ENCODE measurements at places on chromosomes 1 and 21.

GRCh38 chr1:72394457-72394856 is 112.1 kb upstream of the NEGR1 start:
- no peak for DNase-seq
- H3K4me1 ChIP-seq: no peaks in the 10 kb centered on the region
- H3K27me3 ChIP-seq: no peaks in the 10 kb centered on the region
- no peaks in the 10 kb centered on the region for H3K36me3 ChIP-seq
- H3K27ac ChIP-seq: no peak overlapping the region
- no peak overlapping the region for H3K4me3 ChIP-seq

DNA sequence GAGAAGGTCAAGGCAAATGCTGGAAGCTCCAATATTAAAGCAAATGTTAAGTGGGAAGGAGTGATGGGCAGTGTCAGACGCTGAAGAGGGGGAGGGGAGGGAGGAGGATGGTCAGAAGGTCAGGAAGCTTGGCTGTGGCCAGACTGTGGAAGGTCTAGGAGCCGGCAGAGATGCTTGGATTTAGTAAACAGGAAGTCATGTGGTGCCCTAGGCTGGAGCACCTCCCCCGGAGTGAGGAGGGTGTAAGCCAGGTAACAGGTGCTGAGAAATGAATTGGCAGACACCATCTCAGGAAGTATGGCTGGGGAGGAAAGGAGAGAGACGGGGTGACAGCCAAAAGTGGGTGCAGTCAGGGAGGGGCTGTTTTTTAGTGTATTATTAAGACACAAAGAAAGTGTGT is 17.7 kb downstream of the CSMD2 start:
- H3K27ac ChIP-seq: no peak overlapping the region
- H3K4me1 ChIP-seq: no peaks in the 10 kb centered on the region
- H3K4me3 ChIP-seq: no peak overlapping the region

GRCh38 chr1:53420341-53420740 is 38.9 kb upstream of the DMRTB1 start:
- no peak overlapping the region for H3K27ac ChIP-seq
- H3K36me3 ChIP-seq: no peaks in the 10 kb centered on the region
- peaks cover 16% of the 10 kb centered on the region for H3K27me3 ChIP-seq

GRCh38 chr1:54928327-54928726 is 41.3 kb upstream of the DHCR24 start:
- peak overlapping the region; percentile 27 for H3K27ac ChIP-seq
- no peak overlapping the region for H3K4me3 ChIP-seq
- H3K27me3 ChIP-seq: no peaks in the 10 kb centered on the region
- no peaks in the 10 kb centered on the region for H3K36me3 ChIP-seq
- H3K4me1 ChIP-seq: peaks cover 12% of the 10 kb centered on the region

DNA sequence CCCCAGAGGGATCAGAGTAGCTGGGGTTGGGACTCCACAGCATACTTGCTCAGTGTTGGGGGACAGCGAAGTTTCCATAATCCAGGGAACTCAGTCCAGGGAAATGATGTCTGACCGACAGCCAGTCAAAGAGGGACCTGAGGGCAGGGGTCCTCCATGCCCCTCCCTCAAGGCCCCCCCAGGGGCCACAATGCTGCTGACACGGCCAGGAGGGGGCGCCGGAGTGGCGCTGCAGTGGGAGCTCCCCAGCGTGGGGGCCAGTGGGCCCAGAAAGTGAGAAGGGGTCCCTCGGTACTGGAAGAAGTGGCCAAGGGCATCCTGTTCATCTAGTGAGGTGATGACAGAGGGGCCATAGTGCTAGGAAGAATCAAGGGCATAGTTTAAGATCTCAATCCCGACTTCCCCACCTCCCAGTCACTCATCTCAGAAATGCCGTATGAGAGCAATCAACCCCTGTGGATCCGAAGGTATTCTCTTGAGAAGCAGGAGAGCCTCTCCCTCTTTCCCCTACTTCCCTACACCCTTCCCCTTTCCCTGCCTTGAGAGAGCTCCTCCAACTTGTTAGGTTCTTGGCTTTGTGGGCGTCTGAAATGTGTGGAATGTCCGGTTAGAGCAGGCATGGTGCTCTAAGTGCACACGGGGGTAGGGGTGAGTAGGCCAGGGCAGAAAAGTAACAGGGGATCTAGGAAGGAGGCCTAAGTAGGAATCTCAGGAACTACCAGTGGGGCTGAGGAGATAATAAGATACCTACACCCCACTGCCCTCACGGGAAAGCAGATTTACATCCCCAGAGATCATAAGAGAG is 4.1 kb downstream of the NUDT17 start:
- H3K4me1 ChIP-seq: peaks cover 5% of the 10 kb centered on the region
- DNase-seq: no peak
- no peak overlapping the region for H3K4me3 ChIP-seq
- H3K27ac ChIP-seq: no peak overlapping the region
- H3K27me3 ChIP-seq: no peaks in the 10 kb centered on the region
- no peaks in the 10 kb centered on the region for H3K36me3 ChIP-seq

- DNase-seq: no peak
- H3K4me3 ChIP-seq: no peak overlapping the region
- H3K27ac ChIP-seq: peak overlapping the region; percentile 8
- peaks cover 28% of the 10 kb centered on the region for H3K4me1 ChIP-seq
- no peaks in the 10 kb centered on the region for H3K36me3 ChIP-seq
- H3K27me3 ChIP-seq: peaks cover 15% of the 10 kb centered on the region
Observed at GRCh38 chr1:209672705-209673630, 2.2 kb upstream of the G0S2 start.

DNA sequence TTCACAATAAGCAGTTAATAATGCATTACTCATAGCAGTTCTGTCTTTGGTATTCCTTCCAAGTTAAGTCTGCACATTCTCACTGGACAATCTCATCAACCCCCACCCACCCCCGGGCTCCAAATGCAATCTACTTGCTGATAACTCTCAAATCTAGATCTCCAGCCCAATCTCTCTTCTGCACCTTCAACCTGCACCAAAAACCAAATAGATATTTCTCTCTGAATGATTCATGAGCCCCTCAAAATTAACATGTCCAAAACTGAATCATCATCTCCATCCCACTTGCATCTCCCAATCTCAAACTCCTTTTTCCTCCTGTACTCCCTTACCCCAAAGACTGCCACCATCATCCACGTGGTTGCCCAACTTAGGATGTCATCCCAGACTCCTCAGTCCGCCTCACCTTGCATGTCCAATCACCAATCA is 2.7 kb downstream of the DOCK7 start:
- DNase-seq: no peak
- no peak overlapping the region for H3K4me3 ChIP-seq
- peaks cover 30% of the 10 kb centered on the region for H3K4me1 ChIP-seq
- no peaks in the 10 kb centered on the region for H3K36me3 ChIP-seq
- H3K27me3 ChIP-seq: no peaks in the 10 kb centered on the region

- H3K27me3 ChIP-seq: peaks cover 20% of the 10 kb centered on the region
- no peak for DNase-seq
- no peak overlapping the region for H3K4me3 ChIP-seq
- H3K27ac ChIP-seq: no peak overlapping the region
Observed at GRCh38 chr1:20319456-20320220, 29.0 kb downstream of the VWA5B1 start.

- H3K4me1 ChIP-seq: no peaks in the 10 kb centered on the region
- H3K27ac ChIP-seq: no peak overlapping the region
- no peaks in the 10 kb centered on the region for H3K27me3 ChIP-seq
Observed at GRCh38 chr1:111943846-111944749, 45.4 kb downstream of the KCND3 start.

DNA sequence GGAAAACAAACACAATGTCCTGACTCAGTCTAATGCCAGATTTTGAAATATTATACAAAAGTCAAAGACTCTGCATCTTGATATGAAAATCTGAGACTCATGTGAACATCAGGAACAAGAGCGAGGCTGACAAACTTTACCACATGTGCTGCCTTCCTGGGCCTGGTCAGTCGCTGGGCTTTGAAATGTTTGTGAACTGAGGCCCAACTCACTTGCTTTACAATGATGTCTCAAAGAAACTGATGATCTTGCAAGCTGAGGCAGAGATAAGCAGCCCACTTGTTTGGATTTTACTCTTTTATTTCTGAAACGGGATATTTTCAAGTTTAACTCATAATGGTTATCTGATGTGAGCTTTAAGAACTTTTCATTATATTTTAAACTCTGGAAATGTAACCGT is 2.1 kb downstream of the BCAR3 start:
- no peak overlapping the region for H3K4me3 ChIP-seq
- no peaks in the 10 kb centered on the region for H3K27me3 ChIP-seq
- H3K4me1 ChIP-seq: peaks cover 23% of the 10 kb centered on the region
- H3K27ac ChIP-seq: peak overlapping the region; percentile 92

DNA sequence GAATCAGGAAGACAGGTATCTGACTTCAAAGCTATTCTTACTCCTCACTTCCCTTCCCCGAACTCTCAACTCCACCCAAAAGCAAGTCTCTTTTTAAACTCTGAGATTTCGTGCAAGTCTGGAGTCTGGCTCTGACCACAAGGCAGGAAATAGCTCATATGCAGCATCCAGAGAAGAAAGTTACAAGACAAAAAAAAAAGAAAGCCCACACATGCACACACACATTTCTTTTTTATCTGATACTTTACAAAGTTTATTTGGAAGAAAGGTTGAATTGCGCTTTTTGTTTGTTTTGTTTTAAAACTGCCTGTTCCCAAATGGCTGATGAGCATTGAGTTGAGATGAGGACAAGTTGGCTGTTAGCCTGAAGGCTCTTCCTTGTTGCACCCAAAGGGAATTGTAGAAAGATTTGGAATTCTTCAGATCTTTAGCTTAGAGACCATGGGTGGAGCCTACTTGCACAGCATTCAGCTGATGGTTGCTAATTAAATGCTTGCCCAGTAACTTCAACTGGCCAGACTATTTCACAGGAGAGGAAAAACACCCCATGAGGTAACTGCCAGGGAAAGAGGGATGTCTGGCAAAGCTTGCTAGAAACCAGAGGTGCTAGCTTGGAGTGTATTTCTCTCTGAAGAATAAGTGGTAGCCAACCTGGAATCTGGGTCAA is 490.3 kb downstream of the TTLL7 start:
- H3K27me3 ChIP-seq: no peaks in the 10 kb centered on the region
- peak; percentile 18 for DNase-seq
- H3K4me1 ChIP-seq: peaks cover 33% of the 10 kb centered on the region
- no peaks in the 10 kb centered on the region for H3K36me3 ChIP-seq
- no peak overlapping the region for H3K4me3 ChIP-seq

GRCh38 chr1:151513626-151514121 is 2.5 kb downstream of the CGN start:
- peaks cover 21% of the 10 kb centered on the region for H3K4me1 ChIP-seq
- H3K36me3 ChIP-seq: no peaks in the 10 kb centered on the region
- H3K27ac ChIP-seq: peak overlapping the region; percentile 98

GRCh38 chr1:228314658-228315483 is 91.8 kb downstream of the TRIM11 start:
- no peak for DNase-seq
- H3K4me3 ChIP-seq: no peak overlapping the region
- no peaks in the 10 kb centered on the region for H3K36me3 ChIP-seq
- no peak overlapping the region for H3K27ac ChIP-seq
- H3K27me3 ChIP-seq: no peaks in the 10 kb centered on the region

DNA sequence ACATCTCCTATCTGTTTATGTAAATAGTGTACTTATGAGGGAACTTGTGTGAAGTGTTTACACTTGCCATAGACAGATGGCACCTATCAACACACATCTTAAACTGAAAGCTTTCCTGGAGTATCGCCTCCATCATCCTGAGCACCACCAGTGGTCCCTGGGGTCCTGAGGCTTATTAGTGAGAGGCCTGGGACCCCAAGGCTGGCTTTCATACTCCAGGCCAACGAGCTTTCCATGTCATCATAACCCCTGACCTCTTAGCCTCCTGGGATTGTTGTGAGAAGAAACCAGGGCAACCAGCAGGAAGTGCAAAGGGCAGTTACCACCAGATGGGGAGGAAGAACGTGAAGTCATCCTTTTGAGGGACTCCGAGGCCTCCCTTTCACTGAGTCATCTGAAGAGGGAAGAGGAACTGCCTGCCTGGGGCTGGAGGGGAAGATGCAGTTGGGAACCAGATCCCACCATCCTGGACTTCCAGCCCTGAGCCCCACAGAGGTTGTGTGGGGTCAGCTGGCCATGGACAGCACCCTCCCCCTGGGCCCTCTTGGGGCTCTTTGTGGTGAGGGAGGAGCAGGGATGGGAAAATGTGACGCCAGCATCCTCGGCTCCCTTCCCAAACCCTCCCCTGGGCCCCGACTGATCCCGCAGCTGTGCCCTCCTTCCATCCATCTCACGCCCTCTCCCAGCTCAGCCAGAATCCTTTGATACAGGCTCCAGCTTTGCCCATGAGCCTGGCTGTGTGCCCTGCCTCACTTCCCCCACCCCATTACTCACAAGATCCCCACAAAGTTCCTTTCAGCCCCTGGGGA is 5.8 kb downstream of the INKA2 start:
- H3K36me3 ChIP-seq: no peaks in the 10 kb centered on the region
- H3K4me3 ChIP-seq: no peak overlapping the region
- peak overlapping the region; percentile 60 for H3K27ac ChIP-seq
- H3K4me1 ChIP-seq: peaks cover 22% of the 10 kb centered on the region

GRCh38 chr1:2847086-2847985 is 45.8 kb upstream of the TTC34 start:
- no peaks in the 10 kb centered on the region for H3K4me1 ChIP-seq
- no peaks in the 10 kb centered on the region for H3K36me3 ChIP-seq
- DNase-seq: no peak
- no peaks in the 10 kb centered on the region for H3K27me3 ChIP-seq

DNA sequence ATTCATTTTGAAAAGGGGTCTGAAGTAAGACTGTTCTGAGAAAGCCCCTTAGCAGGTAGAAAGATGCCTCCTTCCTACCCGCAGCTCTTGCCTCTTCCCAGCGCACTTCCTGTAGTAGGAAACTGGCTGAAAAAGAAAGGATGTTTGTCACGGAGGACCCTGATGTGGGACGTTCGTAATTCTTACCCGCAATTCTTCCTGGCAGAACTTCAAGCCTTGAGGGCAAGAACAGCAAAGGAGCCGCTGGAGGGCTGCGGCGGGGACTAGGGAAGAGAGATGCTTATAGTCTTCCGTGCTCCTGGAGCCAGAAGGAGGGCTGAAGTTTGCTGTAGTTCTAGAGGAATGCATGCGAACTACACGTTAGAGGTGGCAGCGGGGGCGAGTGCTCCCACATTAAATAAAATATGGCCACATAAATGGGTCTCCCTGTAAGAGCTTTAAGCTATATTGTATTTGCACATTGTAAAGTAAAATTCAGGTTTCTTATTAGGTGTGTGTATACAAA is 6.3 kb downstream of the C1orf53 start:
- no peak overlapping the region for H3K4me3 ChIP-seq
- no peak for DNase-seq
- peaks cover 14% of the 10 kb centered on the region for H3K4me1 ChIP-seq
- H3K27me3 ChIP-seq: peaks cover 100% of the 10 kb centered on the region
- no peak overlapping the region for H3K27ac ChIP-seq

DNA sequence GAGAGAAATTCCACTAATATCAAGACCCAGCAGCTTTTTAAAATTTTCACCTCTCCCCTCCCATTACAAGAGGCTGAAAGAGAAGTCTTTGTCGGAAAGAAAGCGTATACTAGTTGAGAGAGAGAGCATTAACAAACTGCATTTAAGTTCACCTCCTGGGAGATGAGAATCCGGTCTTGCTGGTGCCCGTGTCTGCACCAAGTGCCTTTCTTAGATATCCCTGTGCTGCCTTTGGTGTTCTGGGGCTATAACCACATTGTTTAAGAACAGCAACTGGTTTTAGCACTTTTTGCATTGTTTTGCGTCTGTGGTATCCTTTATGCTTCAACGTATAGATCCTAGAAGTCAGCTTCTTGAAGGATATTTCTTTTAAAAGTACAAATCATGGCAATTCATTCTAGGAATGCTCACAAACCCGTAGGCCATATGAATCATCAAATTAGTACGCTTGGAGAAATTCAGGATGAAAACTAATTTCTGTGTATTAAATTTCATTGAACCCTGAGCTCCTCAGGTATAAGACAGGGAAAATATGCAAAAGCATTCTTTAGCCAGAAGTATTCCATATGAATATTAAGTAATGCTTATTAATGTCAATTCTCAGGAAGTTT is 3.4 kb upstream of the RPE65 start:
- no peak for DNase-seq
- no peaks in the 10 kb centered on the region for H3K4me1 ChIP-seq
- no peaks in the 10 kb centered on the region for H3K27me3 ChIP-seq
- H3K4me3 ChIP-seq: no peak overlapping the region
- H3K27ac ChIP-seq: no peak overlapping the region

Data from hepatocyte (in vitro differentiated cells).